ENCODE measurements at places on chromosomes 13 and 19. TPM values are rescaled to one million over a fixed set of nuclear protein-coding genes. Genes with fewer than 3 reads are reported as not detected.
A peak's percentile ranks its signal among the peaks of the same experiment; 100 is the strongest.

GRCh38 chr13:94335761-94336526 is 143.5 kb downstream of the DCT start:
- no peak overlapping the region for H3K27ac ChIP-seq
- H3K4me3 ChIP-seq, result no peak overlapping the region
- no peaks in the 10 kb centered on the region for H3K36me3 ChIP-seq
- H3K27me3 ChIP-seq, result no peaks in the 10 kb centered on the region
- no peak for DNase-seq

- H3K4me1 ChIP-seq, result no peaks in the 10 kb centered on the region
- no peak overlapping the region for H3K27ac ChIP-seq
- no peaks in the 10 kb centered on the region for H3K36me3 ChIP-seq
Observed at GRCh38 chr19:33718651-33719254, 77.9 kb upstream of the KCTD15 start.

DNA sequence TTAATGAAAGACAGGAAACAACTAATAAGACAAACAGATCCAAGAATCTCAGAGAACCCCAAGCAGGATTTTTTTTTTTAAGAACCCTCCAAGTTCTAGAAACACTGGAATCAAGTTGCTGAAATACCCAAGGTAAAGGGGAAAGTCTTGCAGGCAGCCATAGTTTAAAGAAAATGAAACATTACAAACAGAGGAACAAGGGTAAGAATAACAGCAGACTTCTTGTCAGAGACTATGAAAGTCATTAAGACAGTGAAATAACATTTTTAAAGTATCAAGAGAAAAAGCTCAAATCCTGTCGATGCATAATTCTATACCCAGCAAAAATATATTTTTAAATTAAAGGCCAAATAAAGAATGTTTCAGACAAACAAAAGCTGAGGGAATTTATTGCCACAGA is 67.1 kb downstream of the WASF3 start:
- DNase-seq, result no peak
- no peak overlapping the region for H3K4me3 ChIP-seq
- no peaks in the 10 kb centered on the region for H3K4me1 ChIP-seq
- H3K27me3 ChIP-seq, result no peaks in the 10 kb centered on the region

The MATK gene
- polyA plus RNA-seq, result not detected

DNA sequence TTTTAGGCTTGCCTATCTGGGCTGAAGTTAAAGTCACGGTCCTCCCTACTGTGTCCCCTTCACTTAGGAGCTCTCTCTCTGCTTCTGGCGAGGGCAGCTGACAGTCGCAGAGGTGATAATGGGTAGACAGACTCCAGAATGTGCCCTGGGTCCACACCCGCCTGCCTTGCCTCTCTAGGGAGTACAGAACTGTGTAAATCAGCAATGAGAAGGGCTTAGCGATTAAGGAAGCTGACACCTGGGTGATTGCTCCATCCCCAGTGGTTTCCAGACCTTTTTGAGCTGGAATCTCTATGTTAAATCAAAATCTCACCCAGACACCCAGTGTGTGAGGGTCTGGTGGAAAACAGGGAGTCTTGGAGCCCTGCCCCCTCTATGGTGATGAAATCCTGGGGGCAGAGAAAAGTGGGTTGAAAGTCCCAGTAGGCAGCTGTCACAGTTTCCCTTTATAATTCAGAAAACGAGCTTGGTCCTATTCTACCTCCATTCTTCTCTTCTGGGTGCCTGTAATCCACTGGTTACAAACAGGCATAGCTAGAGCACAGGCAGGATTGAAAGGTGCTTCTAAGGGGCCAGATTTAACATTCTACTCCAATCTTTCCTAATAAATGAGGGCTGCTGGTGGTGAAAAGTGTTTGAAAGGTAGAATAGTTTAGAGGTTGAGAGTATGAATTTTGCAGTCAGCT is 46.9 kb downstream of the OLFM4 start:
- DNase-seq, result no peak
- no peak overlapping the region for H3K27ac ChIP-seq
- no peak overlapping the region for H3K4me3 ChIP-seq
- H3K27me3 ChIP-seq, result no peaks in the 10 kb centered on the region
- H3K4me1 ChIP-seq, result no peaks in the 10 kb centered on the region

DNA sequence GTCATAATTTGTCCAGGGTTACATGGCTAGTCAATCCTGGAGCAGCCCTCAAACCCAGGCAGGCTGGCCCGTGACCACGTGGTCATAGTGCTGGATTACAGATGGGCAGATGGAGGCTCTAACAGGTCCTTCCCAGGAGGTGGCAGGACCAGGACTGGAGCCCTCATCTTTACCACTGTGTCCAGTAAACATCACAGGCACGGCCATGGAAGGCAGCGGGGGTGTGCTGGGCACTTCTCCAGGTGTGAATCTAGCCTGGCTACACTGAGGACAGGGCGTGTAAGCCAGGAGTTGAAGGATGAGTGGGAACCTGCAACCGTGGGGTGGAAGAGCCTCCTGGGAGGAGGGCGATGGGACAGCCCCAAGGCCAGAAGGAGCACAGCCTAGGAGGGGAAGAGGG is 6.1 kb downstream of the CIC start:
- H3K4me1 ChIP-seq, result peaks cover 19% of the 10 kb centered on the region
- H3K36me3 ChIP-seq, result peaks cover 26% of the 10 kb centered on the region
- H3K4me3 ChIP-seq, result no peak overlapping the region
- no peaks in the 10 kb centered on the region for H3K27me3 ChIP-seq
- no peak overlapping the region for H3K27ac ChIP-seq

DNA sequence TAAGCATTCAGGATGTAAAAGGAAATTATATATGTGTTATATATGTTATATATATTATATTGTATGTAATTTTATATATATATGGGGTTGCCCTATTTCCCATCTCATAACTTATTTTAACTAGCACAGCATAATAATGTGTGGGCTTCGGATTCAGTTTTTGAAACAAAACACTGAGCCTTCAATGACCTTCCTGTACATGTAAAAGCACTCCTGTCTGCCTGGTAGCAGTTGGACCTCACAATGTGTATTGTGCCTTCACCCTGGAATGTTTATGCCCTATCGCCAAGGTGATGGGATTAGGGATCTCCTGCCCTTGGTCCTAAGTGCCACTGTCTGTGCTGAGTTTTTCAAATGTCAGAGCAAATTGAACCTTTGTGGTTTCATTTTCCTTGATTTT is 968.8 kb downstream of the TUBA3C start:
- no peaks in the 10 kb centered on the region for H3K36me3 ChIP-seq
- peak; percentile 9 for DNase-seq
- no peaks in the 10 kb centered on the region for H3K4me1 ChIP-seq
- no peak overlapping the region for H3K27ac ChIP-seq
- no peaks in the 10 kb centered on the region for H3K27me3 ChIP-seq

DNA sequence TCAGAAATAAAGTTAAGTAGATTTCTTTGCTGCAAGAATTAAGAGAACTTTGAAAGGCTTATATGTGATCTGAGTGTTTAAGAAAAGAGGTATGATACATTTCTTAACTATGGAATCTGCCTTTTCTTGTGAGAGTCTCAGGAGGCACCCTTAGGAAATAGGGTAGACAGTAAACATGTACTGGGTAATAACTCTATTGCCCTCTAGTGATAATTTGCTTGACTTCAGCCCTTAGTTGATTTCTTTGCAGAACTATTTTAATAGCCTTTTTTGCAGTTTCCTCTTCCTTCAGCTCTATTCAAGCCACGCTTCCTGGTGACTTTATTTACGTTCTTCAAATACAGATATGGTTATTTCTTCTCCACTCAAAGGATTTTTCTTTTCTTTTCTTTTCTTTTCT is 37.0 kb upstream of the CCNA1 start:
- no peak overlapping the region for H3K27ac ChIP-seq
- DNase-seq, result peak; percentile 81
- no peak overlapping the region for H3K4me3 ChIP-seq
- no peaks in the 10 kb centered on the region for H3K36me3 ChIP-seq
- no peaks in the 10 kb centered on the region for H3K27me3 ChIP-seq
- no peaks in the 10 kb centered on the region for H3K4me1 ChIP-seq

Measured in fibroblast of lung (primary cell).